Ureter (tissue), 1 donor: ENCODE measurements at places on chromosomes 16 and 17. TPM values are rescaled to one million over a fixed set of nuclear protein-coding genes. Genes with fewer than 3 reads are reported as not detected.

The TP53 gene
- total RNA-seq: 131 TPM

The LGALS9B gene
- total RNA-seq: not detected

The INCA1 gene
- 1.1 TPM for total RNA-seq

GRCh38 chr17:21397341-21398190 is 21.4 kb downstream of the KCNJ12 start:
- no peak for DNase-seq

DNA sequence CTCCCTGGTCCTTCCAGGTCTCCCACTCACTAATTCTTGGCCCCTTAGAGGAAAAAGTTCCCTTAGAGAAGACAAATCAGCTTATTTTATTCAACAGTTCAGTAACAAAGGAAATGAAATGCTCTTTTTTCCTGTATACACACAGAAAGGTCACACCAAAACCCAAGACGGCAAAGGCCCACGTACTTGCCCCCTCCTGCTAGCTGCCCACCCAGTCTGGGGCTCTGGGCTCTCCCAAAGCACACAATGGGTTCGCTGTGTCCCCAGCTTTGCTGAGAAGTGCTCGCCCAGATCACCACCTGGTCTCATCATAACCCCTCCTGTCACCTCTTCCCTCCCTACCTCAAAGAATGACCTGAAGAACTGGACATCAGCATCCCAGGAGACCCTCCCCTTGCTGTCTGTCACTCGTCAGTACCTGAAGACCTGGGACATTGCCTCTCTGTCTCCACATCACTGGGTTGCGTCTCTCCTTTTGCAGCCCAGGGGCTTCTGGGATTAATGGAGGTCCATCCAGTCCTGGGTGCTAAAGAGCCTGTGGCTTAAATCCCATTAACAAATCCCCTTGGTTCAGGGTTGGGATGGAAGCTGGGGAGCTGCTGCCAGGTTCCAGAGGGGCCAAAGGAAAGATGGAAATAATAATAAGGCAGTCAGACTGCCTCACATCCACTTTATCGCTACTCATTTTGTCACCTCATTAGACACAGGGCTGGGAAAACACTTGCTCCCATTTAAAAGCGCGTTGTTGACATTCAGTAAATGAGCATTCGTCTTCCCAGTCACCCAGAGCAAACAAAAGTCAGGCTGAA is 3.3 kb downstream of the SLC6A4 start:
- no peak for DNase-seq
